Activated naive CD4-positive, alpha-beta T cell treated with anti-CD3 and anti-CD28 coated beads, Interleukin-2, amount 10 ng/mL, durations not matched to agents 5 hours and 36 hours (primary cell): ENCODE measurements at places on chromosomes 4 and X. TPM values are rescaled to one million over a fixed set of nuclear protein-coding genes. Genes with fewer than 3 reads are reported as not detected.

The MAGEA1 gene
- total RNA-seq, result not detected

The PPM1K gene
- 46.2 TPM for total RNA-seq

The GYPE gene
- total RNA-seq, result 0.36 TPM

The MAP3K15 gene
- total RNA-seq, result 0.34 TPM

The PGAM4 gene
- total RNA-seq, result 0.41 TPM

The MAPK10 gene
- total RNA-seq, result not detected

The WFS1 gene
- total RNA-seq, result 2.7 TPM

The MMRN1 gene
- total RNA-seq, result 1.1 TPM

The C4orf36 gene
- not detected for total RNA-seq

The PDZD4 gene
- total RNA-seq, result 1.1 TPM

The AGTR2 gene
- not detected for total RNA-seq

The SCD5 gene
- total RNA-seq, result 0.94 TPM

The STK26 gene
- 53.3 TPM for total RNA-seq

The IL13RA2 gene
- total RNA-seq, result not detected

The KCTD8 gene
- not detected for total RNA-seq

The C4orf51 gene
- total RNA-seq, result not detected

The NCAPG gene
- total RNA-seq, result 62.7 TPM

The EDA2R gene
- total RNA-seq, result 2.3 TPM

The C4orf50 gene
- total RNA-seq, result 0.13 TPM

The TLR1 gene
- total RNA-seq, result 45.5 TPM

The CXorf49 gene
- not detected for total RNA-seq

The DGAT2L6 gene
- not detected for total RNA-seq

The QDPR gene
- 26.3 TPM for total RNA-seq

The CFAP99 gene
- total RNA-seq, result not detected

The DIPK2B gene
- not detected for total RNA-seq

The GPRIN3 gene
- 66.5 TPM for total RNA-seq

The CXCL5 gene
- total RNA-seq, result not detected

The CENPVL2 gene
- not detected for total RNA-seq

The SLIT2 gene
- not detected for total RNA-seq

The FAT1 gene
- 0.20 TPM for total RNA-seq

The PTTG2 gene
- 1.0 TPM for total RNA-seq

The ZFYVE28 gene
- 10.2 TPM for total RNA-seq

The L1CAM gene
- 2.4 TPM for total RNA-seq

The ZNF630 gene
- 1.3 TPM for total RNA-seq

The BEX1 gene
- not detected for total RNA-seq

The RASSF6 gene
- not detected for total RNA-seq

The DMD gene
- total RNA-seq, result 0.20 TPM
